ENCODE measurements at places on chromosomes 16 and 17.

- DNase-seq, result no peak
Observed at GRCh38 chr16:22206842-22207714, 1.0 kb downstream of the EEF2K start.

DNA sequence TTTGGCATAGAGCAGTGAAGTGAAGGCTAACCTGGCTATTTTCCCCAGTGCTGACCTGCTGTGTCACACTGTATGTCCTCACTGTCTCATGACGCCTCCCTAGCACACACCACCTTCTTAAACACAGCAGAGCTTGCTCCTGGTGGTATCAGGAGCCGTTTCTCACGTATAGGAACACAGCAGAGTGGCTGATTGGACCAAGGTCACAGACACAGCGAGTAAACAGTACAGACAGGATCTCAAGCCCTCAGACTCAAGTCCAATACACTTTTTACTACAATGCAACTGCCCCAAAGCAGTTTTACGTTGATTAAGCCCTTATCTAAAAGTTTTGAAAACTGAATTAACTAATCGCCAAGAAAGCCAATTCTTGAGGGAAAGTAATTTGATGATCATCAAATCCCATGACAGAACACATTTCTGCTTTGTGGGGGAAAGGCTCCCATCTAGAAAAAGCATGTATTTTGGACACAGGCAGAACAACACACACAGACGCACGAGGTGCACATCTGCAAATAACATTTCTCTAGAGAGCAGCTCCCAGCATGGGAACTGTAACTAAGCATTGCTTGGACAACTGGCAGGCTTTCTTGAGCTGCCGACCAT is 15.2 kb downstream of the ARHGAP17 start:
- DNase-seq, result no peak

DNA sequence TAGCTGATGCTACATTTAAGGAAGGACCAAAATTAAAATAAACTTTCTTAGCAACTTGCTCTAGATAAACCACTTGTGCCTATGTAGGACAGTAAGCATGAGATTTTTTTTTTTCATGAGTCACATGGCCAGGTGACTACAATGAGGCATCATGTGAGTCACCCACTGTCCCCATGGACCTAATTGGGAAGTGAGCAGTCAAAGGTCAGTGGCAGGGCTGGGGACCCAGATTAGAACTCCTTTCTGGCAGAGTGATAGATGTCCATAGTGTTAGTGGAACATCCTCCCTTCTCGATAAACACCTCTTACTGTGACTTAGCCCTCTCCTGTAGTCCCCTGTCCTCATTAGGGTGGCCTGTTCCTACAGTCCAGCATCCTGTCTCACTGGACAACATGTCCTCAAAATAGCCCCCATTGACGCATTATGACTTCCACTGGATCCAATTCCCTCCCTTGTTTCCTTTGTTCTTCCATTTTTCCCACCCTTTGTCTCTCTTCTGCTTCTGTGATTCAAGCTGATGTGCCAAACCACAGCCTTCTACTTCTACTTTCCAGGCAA is 12.4 kb downstream of the ITGB3 start:
- no peak for DNase-seq

GRCh38 chr16:522320-523096 is 5.0 kb upstream of the CAPN15 start:
- no peak for DNase-seq

GRCh38 chr17:55416470-55417052 is 5.1 kb downstream of the MMD start:
- no peak for DNase-seq

Measured in stimulated activated CD4-positive, alpha-beta T cell treated with anti-CD3 and anti-CD28 coated beads, Interleukin-12 subunit alpha, Interleukin-12 subunit beta, amount 100 ng/mL, for 48 hours (primary cell).